Stimulated activated CD4-positive, alpha-beta T cell treated with anti-CD3 and anti-CD28 coated beads, Interleukin-1b, Interleukin-23, amount 100 ng/mL, for 1 hour (primary cell): ENCODE measurements at places on chromosomes 5 and 9.

DNA sequence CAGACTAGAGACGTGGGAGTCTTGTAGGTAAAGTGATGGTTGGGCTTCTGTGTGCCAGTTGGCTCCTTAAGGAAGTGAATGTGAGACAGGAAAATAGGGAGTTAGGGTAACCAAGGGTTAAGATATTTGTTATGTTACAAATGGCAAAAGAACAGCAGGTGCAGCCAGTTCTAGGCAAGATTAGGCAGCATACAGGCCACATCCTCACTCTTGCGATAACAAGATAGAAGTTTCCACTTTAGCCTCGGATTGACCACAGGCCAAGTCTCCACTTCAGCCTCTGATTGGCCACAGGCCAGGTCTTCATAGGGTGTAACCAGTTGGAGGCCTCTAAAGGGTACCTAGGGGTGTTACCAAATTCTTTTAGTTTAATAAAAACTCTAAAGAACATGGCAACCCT, 54.6 kb upstream of the ABCA1 start:
- no peak for DNase-seq

- no peak for DNase-seq
Observed at GRCh38 chr9:38345851-38346755, 46.4 kb upstream of the ALDH1B1 start.

GRCh38 chr5:137372773-137373160, 126.4 kb downstream of the SPOCK1 start:
- no peak for DNase-seq

DNA sequence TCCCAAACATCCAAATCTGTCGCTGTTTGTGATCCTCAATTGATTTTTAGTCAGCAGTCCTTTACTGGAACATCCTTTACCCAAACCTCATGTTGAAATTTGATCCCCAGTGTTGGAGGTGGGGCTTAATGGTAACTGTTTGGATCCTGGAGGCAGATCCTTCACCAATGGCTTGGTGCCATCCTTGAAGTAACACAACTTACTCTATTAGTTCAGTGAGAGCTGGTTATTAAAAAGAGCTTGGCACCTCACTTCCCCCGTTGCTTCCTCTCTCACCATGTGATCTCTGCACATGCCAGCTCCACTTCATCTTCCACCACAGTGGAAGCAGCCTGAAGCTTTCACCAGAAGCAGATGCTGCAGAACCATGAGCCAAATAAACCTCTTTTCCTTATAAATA, 40.3 kb downstream of the DNAJB5 start:
- DNase-seq, result no peak

DNA sequence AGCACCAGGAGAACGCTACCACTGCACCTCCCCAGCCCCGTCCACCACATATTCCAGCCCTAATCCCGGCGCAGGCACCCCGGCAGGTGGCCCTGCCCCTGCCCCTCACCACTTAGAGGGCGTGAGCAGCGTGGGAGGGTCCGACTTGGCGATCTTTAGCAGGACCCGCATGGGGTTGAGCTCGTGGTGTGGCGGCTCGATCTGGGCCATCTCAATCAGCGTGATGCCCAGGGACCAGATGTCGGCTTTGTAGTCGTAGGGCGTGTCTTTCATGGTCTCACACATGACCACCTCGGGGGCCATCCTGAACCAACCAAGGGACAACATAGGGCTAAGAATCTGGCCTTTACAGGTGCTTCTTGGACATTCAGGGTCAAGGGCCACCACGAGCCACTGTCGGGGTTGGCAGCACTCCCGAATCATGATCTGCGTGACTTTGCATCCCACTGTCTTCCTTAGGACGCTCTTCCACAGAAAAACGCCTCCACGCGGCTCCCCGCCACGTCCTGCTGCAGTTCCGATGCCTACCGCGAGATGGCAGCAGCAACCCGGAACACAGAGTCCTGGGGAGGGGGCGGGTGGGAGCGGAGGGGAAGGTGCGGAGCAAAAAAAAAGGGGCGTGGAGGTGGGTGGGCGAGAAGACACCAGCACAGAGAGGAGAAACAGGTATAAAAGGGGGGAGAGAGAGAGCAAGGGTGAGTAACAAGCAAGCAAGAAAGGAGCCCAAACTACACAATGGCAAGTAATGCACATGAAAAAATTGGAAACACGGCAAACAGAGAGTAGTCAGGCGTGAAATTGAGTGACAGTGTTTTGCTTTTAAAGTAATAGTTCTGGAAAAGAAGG, 81.3 kb downstream of the STK10 start:
- DNase-seq, result peak; percentile 62

DNA sequence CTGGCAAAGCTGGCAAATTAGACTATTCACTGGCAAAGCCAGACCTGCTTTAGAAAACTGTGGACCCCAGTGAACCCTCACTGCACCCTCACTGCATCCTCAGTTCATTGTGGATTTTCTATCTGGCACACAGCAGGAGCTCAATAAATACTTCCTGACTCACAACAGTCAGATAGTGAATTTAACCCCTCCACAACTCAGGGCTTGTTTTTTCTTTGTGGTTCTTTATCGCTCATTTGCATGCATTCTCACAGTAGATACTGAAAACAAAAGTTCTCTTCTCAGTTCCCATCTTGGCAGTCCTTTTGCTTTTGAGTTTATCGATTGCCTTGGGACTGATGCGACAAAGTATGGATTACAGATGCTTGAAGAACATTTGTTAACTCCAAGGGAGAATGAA, 99.8 kb downstream of the ACTL7B start:
- DNase-seq, result no peak

GRCh38 chr5:909086-909485, 16.4 kb downstream of the TRIP13 start:
- no peak for DNase-seq

- no peak for DNase-seq
Observed at GRCh38 chr9:112663681-112664080, 54.2 kb downstream of the INIP start.

DNA sequence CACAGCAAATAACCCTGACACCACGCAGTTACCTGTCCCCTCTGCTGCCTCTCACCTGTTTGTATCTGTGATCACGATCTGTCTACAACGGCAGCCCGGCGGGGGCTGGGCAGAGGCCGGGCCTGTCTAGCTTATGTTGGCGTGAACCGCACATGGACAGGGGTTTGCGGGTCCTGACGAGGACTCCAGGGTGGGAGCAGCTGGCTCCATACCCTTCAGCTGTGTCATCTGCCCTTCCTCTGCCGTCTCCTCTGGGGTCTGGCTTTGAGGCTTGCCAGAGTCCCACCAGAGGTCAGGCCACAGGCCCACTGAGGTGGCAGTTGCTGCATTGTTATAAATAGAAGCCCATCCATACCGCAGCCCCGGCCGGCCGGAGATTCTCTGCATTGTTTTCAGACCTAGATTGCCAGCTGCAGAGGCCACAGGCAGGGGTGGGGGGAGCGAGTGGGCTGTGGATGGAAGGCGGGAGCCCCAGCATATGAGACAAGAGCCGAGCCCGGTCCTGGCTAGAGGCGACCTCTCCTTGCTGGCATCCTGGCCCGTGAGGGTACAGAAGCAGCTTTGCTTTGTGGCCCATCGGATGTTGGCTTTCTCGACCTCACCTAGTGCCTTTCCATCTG, 37.8 kb downstream of the FAM78A start:
- no peak for DNase-seq

DNA sequence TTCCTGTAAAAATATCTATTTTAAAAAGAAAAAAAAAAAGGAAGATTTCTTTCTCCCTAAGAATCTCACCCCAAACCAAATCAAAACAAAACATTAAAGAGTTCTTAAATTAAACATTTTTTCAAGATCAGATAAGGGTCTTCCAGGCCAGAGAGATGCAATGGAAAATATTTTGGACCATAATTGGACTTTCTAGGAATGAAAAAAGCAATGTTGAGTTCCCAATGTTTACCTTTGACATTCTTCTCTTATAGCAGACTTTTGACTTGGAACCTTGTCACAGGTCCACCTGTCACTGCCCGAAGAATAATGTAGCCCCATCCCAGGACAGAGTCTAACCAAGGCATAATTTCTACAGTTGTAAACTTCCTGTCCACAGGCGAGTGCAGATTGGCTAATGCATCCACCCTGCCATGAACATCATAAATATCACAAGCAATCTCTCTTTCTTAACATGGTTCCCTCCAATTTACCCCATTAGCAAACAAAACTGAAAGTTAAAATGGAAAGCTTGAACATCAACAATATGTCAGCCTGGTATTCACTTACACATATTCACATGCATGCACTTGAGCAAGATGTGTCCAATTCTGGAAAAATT, 121.7 kb upstream of the ZNF366 start:
- DNase-seq, result no peak

DNA sequence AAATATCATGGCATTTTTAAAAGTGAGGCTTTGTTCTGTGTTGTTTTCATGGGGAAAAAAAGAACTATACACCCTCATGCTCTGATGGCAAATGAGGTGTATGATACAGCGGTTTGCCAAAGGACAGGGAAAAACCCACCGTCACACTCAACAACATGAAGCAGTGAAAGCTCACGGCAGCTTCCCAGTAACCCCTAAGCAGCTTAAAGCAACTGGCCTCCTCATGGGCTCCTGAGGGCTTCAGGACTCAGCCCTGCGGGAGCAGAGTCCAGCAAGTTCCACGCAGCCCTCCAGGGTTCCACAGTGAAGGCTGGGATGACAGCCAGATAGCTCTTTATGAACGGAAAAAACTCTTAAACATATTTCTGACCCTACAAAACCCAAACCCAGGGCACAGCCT, 12.9 kb downstream of the BARHL1 start:
- no peak for DNase-seq
